ENCODE measurements at places on chromosomes 1 and 21.

- no peak for DNase-seq
Measured at GRCh38 chr1:31366796-31367195, 6.1 kb downstream of the FABP3 start.

- DNase-seq, result no peak
Measured at GRCh38 chr1:50453266-50453665, 30.0 kb upstream of the DMRTA2 start.

DNA sequence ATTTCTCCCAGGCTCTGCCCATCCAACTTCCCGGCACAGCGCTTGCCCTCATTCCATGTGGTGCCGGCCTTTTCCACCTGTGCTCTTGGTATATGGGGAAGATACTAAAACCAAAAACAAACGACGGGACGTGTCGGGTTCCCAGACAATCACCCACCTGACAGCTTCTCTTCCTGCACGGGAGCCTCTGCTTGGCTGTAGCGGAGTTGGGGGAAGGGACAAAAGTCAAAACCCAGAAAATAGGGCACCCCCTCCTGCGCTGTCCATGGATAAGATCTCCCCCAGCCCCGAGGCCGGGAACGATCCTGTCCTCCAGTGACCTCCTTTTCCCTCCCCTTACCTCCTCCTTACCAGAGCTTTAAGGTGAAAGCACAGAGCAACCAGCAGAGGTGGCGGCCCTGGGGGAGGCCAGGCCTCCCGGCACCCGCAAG is 640 bp downstream of the JTB start:
- DNase-seq, result no peak

DNA sequence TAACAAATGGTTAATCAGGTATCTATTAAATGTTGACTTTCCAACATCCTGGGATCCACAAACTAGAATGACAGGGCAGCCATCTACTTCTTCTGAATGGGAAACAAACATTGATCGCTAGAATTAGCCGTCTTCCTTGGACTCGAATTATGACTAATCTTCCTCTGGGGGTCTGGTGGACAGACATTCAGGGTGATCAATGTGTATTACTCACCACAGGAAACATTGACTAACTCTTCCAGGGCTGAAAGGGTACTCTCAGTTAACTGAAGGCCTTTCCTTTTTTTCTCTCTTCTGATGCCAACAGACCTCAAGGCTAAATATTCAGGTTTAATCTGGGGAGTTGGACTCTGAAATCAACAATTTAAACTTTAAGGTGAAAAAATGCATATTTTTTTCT is 9.5 kb downstream of the NOL9 start:
- DNase-seq, result peak; percentile 91
